NCI-H187 (cell line): ENCODE measurements at places on chromosomes 13 and 19.

- no peak for DNase-seq
These were observed 1541.2 kb downstream of the SLITRK1 start for GRCh38 chr13:82341116-82341515.

DNA sequence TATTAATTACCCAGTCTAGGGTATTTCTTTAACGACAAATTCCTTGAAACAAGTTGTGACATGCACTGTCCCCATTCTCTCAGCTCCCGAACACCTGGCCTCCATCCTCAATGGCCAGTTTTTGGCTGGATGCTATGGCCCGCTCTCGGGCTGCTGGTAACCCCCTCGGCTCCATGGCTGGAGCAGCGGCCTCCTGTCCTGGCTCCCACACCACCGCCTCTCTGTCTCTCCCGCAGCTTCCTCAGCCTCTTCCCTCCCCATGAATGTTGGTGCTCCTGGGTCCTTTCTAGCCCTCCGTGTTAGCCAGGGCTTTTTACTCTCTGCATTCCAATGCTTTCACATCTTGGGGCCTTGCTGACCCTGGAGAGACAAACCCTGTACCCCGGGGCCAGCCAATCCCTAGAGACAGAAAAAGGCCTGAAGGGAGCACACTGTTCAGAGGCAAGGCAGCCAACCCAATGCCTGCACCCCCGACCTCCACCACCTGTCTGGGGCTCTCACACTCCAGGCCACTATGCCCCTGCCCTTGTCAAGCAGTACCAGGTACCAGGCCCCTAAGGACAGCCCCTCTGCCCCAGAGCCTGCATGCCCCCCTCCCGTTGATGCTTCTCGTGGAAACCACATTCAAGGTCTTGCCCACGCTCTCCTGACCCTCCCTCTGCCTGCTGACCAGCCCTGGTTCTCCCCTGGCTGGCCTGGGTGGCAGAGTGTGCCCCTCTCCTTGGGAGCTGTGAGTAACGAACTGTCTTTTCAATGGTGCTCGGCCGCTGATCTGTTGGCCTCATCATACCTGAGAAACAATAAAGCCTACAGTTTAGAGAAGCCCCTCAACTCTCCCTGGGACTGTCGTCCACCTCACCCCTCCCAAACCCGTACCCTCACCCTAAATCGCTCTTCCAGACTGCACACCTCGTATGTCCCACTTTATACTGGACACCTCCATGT is 86.9 kb upstream of the GPR183 start:
- no peak for DNase-seq

DNA sequence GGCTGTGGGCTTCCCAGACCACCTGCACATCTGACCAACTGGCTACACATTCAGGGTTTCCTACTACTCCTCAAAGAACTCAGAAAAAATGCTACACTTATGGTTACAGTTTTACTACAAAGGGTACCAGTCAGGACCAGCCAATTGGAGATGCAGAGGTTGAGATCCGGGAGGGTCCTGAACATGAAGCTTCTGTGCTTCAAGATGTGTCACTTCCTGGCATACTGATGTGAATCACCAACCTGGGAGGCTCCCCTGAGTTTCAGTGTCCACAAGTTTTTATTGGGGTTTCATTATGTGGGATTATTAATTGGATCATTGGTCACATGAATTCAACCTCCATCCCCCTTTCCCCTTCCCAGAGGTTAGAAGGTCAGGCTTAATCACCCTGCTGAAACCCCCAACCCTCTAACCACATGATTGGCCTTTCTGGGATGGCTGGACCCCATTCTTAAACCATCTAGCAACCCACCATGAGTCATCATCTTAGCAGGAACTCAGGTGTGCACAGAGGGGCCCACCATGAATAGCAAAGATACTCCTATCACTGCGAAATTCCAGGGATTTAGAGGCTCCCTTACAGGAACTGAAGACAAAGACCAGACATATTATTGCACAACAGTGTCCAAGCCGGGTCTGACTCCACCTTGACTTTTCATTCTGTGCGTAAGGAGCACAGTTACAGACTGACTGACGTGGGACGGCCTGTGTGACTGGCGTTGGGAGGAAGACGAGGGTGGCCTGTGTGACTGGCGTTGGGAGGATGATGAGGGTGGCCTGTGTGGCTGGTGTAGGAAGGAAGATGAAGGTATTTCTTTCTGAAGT is 90.7 kb downstream of the ATP8A2 start:
- DNase-seq: no peak

DNA sequence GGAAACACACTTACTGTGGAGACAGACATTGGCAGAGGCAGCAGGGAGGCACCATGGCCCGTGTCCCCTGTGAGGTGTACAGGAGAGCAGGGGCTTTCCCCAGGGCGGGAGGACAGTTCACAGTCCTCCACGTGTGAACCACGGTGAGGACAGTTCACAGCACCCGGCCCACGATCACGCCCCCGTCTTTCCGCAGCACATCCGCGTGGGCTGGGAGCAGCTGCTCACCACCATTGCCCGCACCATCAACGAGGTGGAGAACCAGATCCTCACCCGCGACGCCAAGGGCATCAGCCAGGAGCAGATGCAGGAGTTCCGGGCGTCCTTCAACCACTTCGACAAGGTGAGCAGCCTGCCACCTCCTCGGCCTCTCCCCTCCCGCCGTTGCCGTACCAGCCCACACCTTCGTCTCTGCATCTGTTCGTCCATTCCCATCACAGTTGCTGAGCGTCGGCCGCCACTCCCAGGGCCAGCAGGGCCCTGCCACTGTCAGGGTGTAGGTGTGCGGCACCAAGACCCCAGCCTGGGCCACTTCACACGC is 17.4 kb downstream of the CAPN12 start:
- DNase-seq: no peak

DNA sequence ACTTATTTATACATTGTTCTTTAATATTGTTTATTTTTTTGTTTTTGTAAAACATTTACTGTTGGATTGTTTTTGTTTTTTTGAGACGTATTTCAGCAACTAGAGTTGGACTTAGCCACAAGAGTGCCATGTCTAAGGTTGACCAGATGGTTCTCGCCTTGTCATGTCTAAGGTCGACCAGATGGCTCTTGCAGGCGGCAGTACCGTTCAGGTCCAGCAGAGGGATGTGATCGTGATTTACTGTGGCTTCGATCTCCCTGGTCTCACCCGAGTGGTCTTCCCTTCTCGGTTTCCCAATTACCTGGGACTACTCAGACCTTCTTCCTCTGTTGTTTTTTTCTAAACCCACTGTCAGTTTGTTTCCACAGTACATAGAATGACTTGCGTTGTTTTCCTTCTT is 1438.6 kb downstream of the UQCRFS1 start:
- no peak for DNase-seq

- DNase-seq: no peak
These were observed 2.7 kb downstream of the B3GNT3 start for GRCh38 chr19:17797424-17798201.

DNA sequence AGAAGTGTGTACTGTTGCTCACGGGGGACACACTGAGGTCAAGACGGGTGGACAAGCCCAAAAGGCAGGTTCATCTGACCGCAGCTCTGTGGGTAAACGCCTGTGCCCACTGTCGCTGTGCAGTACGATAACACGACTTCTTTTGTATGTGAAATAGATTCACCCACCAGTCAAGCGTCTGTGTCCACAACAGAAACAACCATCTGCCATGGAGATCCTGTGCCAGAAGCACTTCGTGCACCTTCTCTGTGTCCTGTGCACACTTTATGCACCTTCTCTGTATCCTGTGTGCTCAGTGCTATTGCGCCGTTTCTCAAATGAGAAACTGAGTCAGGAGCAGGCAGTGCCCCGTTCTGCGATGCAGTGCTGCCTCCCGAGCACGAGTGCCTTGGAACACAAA is 138.9 kb downstream of the ATP11A start:
- no peak for DNase-seq

DNA sequence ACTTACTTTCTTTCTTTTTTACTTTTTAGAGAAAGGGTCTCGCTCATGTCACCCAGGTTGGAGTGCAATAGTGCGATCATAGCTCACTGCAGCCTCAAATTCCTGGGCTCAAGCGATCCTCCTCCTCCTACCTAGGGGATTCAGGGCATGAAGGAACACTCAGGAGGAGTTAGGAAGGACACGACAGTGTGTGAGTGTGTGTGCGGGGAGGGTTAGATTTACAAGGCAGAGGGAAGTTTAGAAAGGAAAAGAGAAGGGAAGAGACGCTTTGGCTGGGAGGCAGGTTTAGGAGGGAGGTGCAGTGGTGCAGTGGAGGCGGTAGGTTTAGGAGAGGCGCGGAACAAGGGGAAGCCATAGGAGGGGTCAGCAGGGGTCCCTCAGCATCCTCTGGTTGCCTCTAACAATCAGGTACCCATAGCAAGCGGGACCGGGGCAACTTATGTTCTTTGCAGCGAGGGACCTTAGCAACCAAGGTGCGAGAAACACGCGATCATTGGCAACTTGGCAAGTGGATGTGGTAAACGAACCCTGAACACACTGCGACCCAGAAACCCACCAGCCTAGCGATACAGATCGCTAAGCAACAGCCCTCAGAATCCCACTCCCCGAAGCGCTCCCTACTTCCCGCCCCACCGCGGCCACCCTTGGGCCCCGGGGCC is 501 bp downstream of the SIRT2 start:
- DNase-seq: no peak

GRCh38 chr19:43759515-43759914 is 4.8 kb upstream of the SMG9 start:
- DNase-seq: no peak

- DNase-seq: no peak
These were observed 21.7 kb downstream of the ZBTB7A start for GRCh38 chr19:4044990-4045465.

DNA sequence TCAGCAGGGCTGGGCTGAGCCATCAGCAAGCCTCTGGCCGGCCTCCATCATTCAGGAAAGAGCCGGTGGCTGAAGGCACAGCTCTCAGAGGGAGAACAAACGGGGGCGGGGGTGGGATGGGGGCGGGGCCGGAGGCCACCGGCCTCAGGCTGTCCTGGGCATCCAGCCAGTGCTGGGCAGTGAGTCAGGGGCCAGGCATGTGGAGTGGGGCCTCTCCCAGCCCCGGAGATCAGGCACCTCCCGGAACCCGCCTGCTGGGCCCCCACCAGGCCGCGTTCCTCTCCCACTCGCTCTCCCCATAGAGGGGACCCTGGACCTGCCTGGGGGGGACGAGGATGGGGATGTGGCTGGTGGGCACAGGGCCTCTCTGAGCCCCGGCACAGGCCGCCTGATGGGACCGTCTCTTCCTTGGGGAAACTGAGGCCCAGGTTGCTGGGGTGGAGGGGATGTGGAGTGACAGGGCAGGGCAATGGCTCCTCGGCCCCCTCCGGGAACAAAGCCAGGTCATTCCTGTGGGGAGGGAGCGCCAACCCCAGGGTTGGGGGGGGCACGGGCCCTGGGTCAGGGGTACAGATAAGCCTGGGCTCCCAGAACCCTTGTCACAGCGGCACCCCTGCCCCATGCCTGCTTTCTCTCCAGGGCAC is 12.9 kb downstream of the SPC24 start:
- no peak for DNase-seq

- no peak for DNase-seq
These were observed 669.2 kb downstream of the DIAPH3 start for GRCh38 chr13:59494560-59494970.

GRCh38 chr13:74870865-74871264 is 611.1 kb downstream of the TBC1D4 start:
- DNase-seq: no peak

DNA sequence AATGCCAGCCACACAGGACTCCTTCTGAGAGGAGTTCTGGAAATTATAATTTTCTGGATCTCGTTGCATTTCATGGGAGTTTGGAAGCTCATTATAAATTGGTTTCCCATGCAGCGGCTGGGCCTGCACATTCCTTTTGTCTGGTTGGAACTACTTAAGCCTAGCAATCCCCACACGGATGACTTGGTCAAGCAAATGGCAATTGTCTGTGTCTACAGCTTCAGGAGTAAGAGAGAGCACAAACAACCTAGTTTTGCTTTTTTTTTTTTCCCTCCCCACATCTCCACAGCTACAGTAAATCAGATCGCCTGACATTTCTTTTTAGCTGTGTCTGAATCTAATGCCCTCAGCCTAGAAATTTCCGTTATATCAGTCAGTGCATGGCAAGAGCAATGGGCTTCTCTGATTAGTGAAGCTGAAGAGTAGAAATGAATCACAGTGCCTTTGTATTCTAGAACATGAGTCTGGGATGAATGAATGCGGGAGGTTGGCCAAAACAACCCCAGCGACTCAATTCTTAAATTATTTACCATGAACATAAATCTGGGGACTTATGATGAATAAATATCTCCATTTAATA is 15.1 kb downstream of the PCDH8 start:
- no peak for DNase-seq

DNA sequence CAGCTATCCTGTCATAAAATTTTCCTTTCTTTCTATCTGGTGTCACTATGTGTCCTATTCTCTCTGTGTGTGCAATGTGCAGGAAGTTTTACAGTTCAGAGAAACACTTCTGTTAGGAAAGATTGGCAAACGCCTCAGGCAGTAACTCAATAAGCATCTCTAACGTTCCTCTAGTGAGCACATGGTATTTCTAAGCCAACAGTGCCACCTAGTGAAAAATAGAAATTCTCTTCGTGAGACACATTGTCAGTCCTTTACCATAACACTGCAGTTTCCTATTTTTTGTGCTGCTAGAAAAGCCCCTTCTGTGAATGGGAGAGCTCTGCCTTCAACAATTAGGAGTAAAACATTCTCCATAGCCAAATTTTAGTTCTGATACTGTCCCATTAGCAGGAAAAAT is 50.7 kb downstream of the ZNF723 start:
- DNase-seq: no peak

DNA sequence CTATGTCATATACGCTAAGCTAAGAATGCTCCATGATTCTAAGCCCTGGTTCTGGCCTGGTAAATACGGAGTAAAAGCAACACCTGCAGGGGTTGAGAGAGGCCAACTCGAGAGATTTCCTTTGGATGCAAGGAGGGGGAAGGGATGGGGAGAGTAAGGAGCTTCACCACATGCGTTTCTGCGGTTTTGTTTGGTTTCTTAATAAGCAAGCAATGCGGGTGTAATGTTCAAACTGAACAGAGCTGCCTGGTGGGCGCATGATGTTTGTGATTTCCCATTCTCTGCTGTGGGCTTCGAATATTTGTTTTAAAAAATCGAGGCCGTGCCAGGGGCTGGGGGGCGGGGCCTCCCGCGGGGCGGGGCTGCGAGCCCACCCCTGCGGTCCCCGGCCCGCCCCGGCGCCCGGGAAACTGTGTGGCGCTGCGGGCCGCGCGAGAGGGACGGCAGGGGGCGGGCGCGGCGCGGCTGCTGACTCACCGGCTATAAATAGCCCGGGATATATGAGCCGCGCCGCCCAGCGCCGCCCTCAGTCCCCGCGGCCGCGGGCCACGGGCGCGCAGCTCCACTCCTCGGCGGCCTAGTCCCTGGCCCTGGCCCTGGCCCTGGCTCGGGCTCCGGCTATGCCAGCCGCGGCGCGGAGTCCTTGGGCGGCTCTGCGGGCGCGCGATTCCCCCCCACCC is 5.1 kb downstream of the BBC3 start:
- DNase-seq: peak; percentile 79

GRCh38 chr19:23512151-23512925 is 117.1 kb upstream of the ZNF91 start:
- no peak for DNase-seq

DNA sequence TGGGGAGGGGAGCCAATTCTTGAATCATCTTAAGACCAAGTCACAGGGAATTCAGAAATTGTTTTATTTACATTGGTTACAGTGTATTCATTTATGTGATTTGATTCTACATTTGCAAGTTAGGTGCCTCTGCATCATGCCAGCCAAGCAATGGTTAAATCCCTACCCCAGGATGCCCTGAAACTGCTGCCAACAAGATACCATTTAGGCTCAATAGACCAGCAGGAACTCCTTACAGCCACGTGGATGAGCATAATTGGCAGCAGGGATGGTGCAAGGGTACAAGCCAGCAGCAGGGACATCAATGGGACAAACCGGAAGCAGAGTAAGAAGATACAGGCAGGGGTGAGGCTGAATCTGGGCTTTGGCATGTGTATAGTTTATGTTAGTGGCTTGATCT is 72.4 kb upstream of the NBEA start:
- DNase-seq: no peak
